ENCODE measurements at places on chromosomes 4 and X. TPM values are rescaled to one million over a fixed set of nuclear protein-coding genes. Genes with fewer than 3 reads are reported as not detected.

The TBX22 gene
- total RNA-seq, result not detected

The SPANXD gene
- not detected for total RNA-seq

The ZFP42 gene
- 4.5 TPM for total RNA-seq

The PAGE1 gene
- total RNA-seq, result not detected

The RIBC1 gene
- total RNA-seq, result 0.34 TPM

The PSMD10 gene
- 47.3 TPM for total RNA-seq

The NHSL2 gene
- 14.8 TPM for total RNA-seq

The CTAG1B gene
- not detected for total RNA-seq

GRCh38 chr4:100738196-100739165 is 220.7 kb upstream of the EMCN start:
- DNase-seq, result peak; percentile 96

DNA sequence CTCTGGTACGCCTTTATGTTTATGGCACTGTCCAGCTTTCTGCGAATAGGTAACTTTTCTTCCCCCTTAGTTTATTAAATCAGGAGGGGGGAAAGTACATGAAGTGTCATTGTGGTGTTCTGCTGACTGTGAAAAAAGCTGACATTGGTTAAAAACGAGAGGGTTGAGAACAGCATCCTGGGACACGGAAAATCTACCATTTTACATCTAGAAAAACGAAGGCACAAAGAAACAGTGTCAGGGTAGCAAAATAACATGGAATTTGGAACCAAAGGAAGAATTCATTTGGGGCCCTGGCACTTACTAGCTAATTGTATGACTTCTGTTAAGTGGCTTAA is 1.2 kb upstream of the AMOT start:
- no peak for DNase-seq

GRCh38 chr4:169934794-169935429 is 91.3 kb downstream of the MFAP3L start:
- DNase-seq, result no peak

- no peak for DNase-seq
Measured at GRCh38 chr4:21901281-21901680, 47.3 kb downstream of the KCNIP4 start.

DNA sequence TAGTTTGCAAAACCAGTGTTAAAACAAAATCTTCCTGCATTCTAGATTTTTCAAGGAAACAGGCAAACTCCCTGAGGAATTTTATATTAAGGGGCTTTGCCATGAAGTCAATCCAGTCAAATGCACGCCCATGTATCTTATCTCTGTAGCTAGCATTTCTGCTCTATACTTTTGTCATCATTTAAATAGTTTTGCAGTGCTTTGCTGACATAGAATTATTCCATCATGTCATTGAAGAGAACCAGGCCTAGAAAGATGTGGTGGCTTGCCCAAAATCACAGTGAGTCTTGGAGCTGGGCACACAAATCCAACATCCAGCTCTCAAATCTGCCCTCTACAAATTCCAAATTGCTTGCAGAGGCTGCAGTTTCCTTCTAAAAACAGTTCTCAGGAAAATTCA is 66.7 kb upstream of the LNX1 start:
- no peak for DNase-seq

DNA sequence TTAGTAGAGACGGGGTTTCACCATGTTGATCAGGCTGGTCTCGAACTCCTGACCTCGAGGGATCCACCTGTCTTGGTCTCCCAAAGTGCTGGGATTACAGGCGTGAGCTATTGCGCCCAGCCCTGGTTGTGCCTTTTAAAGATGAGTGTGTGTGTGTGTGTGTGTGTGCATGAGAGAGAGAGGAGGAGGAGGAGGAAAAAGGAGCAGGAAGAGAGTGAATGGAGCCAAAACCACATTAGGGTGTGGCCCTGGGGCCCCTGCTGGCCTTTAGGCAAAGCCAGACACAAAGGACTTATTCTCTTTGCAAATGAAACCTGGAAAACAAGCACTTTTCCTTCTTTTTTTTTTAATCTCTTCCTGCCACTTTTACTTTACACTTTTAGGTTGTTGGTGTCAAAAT is 48.2 kb upstream of the KLF3 start:
- no peak for DNase-seq

GRCh38 chrX:12153741-12154140 is 15.5 kb downstream of the FRMPD4 start:
- DNase-seq, result no peak

- DNase-seq, result peak; percentile 85
Measured at GRCh38 chr4:56240554-56241174, 146.6 kb downstream of the AASDH start.

DNA sequence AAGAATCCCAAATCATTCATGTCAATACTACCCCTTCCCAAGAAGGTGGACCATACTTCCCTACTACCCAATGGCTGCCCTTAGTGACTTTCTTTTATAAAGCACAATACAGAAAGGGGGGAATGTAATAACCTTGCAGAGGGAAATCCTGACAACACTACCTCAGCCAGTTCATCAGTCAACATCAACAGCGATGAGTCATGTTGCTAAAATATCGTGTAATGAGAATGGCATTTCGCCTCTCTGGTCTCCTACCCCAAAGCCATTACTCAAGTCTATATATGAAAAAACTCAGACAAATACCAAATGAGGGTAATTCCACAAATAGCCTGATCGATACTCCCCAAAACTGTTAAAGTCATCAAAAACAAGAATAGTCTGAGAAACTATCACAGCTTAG is 3.3 kb upstream of the MAGEA8 start:
- peak; percentile 22 for DNase-seq

- DNase-seq, result no peak
Measured at GRCh38 chrX:40966213-40966820, 118.9 kb upstream of the USP9X start.

DNA sequence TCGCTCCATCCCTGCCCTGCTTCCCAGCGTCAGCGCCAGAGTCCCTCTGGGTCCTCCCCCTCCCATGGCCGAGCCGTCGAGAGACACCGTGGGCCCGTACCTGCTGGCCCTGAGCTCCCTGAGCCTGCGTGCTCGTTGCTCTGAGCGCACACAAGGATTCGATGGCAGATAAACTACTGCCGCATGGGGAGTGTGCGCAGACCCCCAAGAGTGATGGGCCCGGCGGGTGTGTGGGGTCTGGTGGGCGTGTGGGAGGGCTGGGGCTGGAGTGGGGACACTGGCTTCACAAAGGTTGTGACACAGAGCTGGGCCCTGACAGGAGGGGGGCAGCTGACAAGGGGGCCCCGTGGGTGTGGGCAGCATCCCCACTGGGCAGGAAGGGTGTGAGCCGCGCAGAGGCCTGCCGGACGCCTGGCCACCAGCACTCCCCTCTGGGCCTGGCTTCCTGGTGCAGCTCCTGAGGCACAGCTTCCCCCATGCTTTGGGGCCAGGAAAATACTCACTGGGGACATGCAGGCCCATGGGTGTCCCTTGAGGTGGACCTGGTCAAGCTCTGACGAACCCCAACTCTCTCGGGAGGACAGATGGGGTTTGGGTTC is 4.8 kb upstream of the RGS12 start:
- DNase-seq, result no peak

DNA sequence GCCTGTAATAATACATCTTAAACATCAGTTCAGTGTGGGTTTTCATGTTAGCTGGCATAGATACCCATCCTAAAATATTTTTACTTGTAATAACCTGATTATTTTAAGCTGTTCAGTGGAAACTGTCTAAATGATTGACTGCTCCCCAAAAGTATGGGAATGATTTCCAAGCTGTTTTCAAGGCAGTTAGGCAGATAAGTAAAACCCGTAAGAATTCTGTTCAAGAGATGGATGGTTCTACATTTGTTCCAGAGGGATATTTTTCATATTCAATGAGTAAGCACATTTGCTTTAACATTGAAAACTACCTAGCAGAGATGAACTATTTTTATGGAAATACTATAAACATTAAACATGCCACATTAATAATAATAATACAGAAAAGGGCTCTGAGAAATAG is 161.1 kb downstream of the UNC5C start:
- peak; percentile 4 for DNase-seq

GRCh38 chr4:47652092-47652491 is 167.0 kb downstream of the ATP10D start:
- no peak for DNase-seq

GRCh38 chr4:77994194-77994721 is 62.9 kb upstream of the FRAS1 start:
- peak; percentile 60 for DNase-seq

DNA sequence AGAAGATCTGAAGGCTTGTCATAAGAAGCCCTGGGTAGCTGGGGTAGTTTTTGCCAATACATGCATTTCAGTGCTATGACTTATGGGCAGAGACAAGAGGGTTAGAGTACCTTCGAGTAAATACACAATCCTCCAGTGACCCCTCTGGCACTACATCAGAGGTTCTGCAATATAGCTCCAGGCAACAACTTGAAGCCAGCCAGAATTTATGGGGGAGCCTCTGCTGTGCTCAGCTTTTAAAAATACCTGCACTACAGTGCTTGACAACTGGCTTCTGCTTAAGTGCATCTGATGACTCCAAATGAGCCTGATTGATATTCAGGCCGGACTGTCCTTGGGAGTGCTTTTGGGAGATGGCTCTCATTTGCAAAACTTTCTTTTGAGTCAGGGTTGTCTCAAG is 44.9 kb upstream of the SMAD1 start:
- no peak for DNase-seq

GRCh38 chr4:141133999-141134995 is 1.0 kb upstream of the RNF150 start:
- no peak for DNase-seq

- peak; percentile 15 for DNase-seq
Measured at GRCh38 chr4:30181918-30182317, 538.3 kb upstream of the PCDH7 start.

GRCh38 chr4:76709772-76710090 is 188.2 kb downstream of the SOWAHB start:
- DNase-seq, result no peak

GRCh38 chrX:153768311-153769157 is 4.5 kb downstream of the PLXNB3 start:
- DNase-seq, result no peak

DNA sequence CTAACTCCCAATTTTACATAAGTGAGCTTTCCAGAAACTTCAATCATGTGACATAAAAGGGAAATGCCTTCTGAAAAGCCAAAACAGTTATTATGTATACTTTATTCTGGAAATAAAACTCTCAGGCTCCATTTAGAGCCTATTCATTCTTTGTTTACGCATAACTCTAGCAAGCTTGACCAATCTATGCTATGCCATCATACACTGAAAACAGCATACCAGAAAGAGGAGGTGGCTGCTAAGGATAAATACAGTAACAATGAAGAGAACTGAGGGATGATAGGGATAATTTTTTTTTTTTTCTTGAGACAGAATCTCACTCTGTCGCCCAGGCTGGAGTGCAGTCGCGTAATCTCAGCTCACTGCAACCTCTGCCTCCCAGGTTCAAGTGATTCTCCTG is 24.4 kb downstream of the CDKL2 start:
- DNase-seq, result no peak

GRCh38 chr4:14180983-14181601 is 553.6 kb upstream of the BOD1L1 start:
- peak; percentile 17 for DNase-seq

DNA sequence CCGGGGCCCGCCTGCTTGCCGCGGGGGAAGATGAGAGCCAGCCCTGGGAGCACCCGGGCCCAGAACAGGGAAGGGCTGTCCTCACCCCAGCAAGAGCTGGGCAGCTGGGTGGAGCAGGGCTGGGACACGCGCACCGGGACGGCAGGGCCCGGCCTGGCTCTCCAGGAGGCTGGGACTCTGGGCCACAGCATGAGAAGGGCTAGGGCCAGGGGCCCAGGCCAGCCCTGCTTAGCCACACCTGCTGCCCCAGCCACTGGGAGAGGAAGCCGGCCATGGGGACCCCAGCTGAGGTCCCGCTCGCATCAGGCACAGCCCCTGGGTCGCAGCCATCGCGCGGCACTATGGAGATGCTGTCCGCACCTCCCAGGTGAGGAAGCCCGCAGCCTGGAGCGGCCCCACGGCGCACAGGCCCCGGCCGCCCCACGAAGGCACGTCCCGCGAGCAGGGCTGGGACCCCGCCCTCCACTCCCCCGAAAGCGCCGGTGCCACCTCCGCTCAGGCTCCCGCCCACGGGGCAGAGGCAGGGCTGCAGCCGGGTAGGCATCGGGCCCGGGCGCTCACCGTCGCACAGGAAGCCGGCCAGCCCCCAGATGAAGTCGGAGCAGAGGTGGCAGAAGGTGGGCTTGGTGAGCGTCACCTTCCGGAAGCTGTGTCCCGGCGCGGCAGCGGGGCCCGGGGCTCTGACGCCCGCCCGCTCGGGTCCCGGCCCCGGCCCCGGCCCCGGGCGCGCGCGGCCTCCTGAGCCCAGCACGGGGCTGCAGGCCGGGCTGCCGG is 531 bp downstream of the DGKQ start:
- DNase-seq, result no peak

DNA sequence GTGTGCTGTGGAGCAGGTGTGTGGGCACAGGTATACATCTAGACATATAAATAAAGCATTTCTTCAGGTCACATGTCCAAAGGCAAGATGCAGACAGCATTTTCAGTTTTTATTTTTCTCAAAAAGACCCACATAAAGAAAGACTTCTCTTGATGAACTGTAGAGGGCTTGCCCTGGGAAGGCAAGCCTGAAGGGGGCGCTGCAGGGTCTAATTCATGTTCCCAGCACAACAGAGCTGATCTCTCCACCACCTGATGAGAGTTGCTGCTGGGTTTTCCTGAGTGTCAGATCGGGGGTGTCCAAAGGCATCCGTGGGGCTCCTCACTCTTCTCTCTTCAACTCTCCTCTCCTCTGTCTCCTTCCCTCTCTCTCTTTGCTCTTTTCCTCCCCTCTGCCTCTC is 26.6 kb downstream of the ADRA2C start:
- no peak for DNase-seq

- DNase-seq, result no peak
Measured at GRCh38 chrX:40418813-40419195, 162.0 kb upstream of the ATP6AP2 start.

DNA sequence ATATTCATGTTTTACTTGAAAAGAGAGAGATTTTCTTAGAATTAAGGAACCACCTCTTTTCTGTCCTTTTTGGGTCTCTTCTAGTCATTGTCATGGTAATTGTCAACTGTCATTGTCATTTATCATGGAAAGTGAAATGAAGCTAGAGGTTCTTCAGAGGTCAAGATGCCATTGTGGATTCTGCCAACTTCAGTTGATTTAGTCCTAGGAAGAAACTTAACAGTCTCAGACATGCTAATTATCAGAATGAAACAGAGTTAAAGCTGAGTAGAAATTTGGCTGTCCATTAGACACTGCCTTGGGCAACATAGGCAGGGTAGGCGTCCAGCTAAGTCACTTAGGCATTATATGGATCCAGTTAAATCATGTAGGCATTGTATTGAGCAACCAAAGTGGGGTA is 796.1 kb upstream of the ADGRL3 start:
- DNase-seq, result no peak

DNA sequence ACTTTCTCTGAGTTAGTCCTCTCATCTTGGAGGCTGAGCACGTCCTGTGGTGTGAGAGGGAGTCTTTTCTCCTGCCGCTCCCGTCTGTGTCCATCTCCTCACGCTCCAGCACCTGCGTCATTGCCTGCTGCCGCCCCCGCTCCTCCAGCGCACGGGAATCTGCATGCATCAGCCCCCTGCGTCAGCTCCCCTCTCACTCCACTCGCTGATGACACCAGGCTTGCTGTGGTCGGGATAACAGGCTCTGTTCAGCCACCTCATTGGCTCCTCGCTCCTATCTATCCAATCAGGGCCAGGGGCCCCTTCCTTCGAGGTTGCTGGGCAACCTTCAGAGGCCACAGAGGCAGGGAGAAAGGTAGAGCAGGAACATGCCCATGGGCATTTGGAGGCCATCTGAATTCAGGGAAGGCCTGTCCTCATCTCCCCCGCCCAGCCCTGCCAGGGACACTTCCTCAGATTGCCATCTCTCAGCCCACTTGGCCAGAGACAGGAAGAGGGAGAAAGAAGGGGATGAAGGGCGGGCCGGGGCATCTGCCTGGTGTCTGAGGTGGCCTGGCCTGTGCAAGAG is 9.3 kb downstream of the ZNF185 start:
- peak; percentile 93 for DNase-seq
